ENCODE measurements at places on chromosomes 12 and 14. TPM values are rescaled to one million over a fixed set of nuclear protein-coding genes. Genes with fewer than 3 reads are reported as not detected.

DNA sequence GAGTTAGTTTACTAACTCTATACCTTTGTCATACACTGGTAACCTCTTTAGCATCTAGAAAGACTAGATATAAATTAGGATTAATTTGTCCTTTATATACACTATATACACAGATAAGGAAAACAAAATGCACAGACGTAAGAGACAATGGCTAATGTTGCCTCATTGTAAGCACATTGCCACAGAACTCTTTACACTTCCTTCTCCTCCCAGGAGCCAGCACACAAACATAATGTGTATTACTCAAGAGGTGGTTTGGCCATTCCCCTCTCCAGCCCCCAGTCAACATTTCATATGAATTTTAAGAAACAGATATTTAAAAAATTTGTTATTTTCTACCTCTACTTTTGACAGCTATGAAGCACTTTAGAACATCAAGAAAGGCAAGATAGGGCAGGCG, 131.4 kb upstream of the OR4E1 start:
- no peak for DNase-seq

DNA sequence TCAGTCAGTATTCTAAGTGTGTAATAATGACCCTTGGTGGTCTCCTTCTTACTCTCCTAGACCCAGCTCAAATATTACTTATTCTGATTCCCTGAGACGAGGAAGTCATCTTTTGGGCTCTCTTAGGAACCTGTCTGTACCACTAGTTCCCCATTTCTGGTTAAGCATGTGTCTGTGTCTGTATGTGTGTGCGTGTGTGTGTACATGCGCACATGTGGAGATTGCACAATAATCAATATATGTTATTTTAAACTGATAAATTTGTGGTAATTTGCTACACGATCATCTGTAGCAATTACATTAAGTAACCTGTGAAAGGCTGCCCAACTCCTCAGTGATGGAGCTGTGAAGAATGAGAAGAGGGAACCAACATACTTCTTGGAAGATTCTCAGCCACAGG, 132.2 kb downstream of the ASCL4 start:
- DNase-seq = no peak

DNA sequence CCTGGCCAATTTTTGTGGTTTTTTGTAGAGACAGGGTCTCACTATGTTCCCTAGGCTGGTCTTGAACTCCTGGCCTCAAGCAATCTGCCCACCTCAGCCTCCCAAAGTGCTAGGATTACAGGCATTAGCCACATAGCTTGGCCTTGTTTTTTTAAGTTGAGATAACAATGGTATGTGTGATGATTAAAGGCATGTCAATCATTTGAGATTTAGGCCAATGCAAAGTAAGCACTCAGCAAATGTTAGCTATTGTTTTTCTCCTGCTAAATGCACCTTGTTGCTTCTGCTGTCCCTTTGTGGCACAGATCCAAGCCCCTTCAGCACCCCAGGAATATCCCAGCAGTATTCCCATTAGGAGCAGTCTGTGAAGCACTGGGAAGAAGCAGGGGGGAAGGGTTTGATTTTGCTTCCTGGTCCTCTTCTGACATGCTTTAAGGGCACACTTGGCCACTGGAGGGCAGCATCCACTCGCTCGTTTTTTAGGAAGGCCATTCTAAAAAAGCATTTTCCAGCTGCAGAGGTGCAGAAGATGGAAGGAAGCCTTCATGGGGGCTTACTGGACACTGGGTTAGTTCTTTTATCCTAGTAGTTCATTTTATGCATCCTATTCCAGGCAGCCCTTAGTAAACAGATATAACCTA, 70.2 kb upstream of the ZFP36L1 start:
- peak; percentile 75 for DNase-seq

- DNase-seq = no peak
Observed at GRCh38 chr14:54339771-54340170, 57.0 kb upstream of the CDKN3 start.

GRCh38 chr12:57044468-57044867, 5.5 kb downstream of the MYO1A start:
- no peak for DNase-seq

- peak; percentile 7 for DNase-seq
Observed at GRCh38 chr14:59630288-59630963, 53.8 kb upstream of the CCDC175 start.

DNA sequence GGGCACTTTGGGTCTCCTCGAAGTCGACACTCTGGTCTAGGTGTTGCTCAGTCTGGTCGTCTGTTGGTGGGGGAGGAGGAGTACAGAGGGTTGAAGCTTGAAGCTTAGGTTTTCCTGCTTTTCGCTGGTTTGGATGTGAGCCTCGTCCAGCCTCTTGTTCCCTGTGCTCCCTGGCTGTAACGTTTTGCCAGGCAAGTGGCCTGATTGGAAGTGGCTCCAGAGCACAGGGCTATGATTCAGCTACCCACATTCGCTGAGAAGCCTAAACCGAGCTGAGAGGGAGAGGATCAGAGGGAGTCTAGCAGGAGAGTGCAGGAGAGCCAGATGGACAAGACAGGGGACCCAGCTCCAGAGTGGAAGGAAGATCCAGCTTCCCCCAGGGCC, 6.1 kb downstream of the HOXC10 start:
- no peak for DNase-seq

Gene CARMIL3
- 2.1 TPM for total RNA-seq

GRCh38 chr12:53551889-53552291, 44.6 kb upstream of the NPFF start:
- no peak for DNase-seq

Gene OTUB2
- 2.1 TPM for total RNA-seq

- DNase-seq = peak; percentile 66
Observed at GRCh38 chr12:52307836-52308805, 13.1 kb downstream of the KRT83 start.

Gene PTHLH
- total RNA-seq = not detected

GRCh38 chr12:48109424-48109823, 3.5 kb upstream of the SENP1 start:
- DNase-seq = no peak

GRCh38 chr14:101844219-101844618, 82.7 kb downstream of the PPP2R5C start:
- no peak for DNase-seq

Gene ACSS3
- total RNA-seq = not detected

Gene IQSEC3
- 3.8 TPM for total RNA-seq

Gene GLT1D1
- total RNA-seq = not detected

Gene CLEC2D
- total RNA-seq = 269 TPM

GRCh38 chr14:91872011-91872501, 4.7 kb upstream of the TC2N start:
- DNase-seq = peak; percentile 56

- DNase-seq = no peak
Observed at GRCh38 chr12:110286623-110287022, 5.6 kb downstream of the ATP2A2 start.

- no peak for DNase-seq
Observed at GRCh38 chr14:83289390-83289789, 1755.7 kb upstream of the SEL1L start.

GRCh38 chr14:31712244-31713127, 151.3 kb downstream of the NUBPL start:
- DNase-seq = no peak

GRCh38 chr12:112595410-112595809, 176.7 kb downstream of the PTPN11 start:
- DNase-seq = no peak

DNA sequence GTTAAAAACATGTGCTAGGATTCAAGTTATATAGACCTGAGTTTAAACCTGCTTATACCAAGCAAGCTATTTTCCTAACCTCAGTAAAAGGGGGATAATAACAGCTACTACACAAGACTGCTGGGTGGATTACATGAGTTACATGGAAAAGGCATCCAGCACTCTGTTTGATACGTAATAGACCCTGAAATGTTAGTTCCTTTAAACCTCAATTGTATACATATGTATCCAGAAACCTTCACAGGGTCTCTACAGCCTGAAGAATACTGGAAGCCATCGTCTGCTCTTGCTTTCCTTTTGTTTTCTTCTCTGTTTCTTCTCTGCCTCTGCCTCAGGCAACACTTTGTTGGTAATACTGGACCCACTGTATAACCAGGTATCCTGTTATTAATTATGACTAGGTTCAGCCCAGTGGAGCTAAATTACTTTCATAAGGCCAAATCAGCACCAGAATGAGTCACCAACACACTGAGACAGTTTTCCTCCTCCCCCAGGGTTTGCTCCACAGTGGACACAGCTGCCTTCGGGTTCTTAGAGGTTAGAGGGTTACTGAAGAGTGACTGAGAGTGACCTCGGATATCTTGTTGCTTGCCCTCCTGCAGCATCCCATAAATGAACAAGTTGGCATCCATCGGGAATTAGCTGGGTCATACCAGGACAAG, 127.1 kb downstream of the CAPZA3 start:
- DNase-seq = no peak

- DNase-seq = no peak
Observed at GRCh38 chr12:49664591-49665239, 41.4 kb downstream of the PRPF40B start.

DNA sequence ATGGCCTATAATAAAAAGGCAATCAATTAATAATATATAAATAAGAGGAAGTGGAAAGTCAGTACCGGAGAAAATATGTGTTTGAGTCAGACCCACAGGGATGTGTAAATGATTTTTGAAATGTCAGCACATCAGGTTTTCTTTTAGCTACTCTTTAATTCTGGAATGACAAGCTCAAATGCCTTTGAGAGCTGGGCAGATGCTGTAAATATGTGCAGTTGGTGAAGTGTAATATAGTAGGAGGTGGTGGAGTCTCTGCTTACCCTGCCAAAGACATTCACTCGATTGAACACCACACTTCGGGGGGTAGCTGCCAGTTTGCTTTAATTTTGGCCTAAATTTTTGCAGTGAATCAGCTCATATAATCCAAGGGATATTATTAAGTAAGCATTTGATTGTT, 93.0 kb downstream of the PLEKHA5 start:
- no peak for DNase-seq

Gene LHX5
- 0.19 TPM for total RNA-seq

Gene SCN8A
- 0.79 TPM for total RNA-seq

DNA sequence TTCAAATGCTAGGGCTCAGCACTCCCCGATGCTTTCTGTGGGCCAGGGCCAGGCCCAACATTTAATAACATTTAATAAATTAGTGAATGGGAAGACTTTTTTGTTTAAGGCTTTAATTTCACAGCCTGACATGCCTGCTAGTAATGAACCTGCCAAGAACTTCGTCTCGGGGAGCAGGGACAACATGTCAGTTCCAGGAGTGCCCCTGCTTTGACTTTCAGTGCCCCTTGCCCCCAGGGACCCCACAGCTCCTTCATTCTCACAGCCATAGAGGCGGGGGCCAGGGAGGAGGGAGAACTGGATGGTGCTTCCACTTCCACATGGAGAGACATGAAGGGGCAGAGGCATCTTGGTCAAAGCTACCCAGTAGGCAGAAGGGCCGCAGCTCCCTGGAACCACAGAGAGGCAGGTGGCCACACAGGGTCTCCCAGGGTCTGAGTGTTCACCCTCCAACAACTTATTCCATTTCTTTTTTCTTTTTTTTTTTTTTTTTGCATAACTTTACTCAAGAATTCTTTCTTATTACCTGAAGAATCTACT, 66.0 kb upstream of the DDX11 start:
- DNase-seq = no peak

Gene RHOJ
- not detected for total RNA-seq

DNA sequence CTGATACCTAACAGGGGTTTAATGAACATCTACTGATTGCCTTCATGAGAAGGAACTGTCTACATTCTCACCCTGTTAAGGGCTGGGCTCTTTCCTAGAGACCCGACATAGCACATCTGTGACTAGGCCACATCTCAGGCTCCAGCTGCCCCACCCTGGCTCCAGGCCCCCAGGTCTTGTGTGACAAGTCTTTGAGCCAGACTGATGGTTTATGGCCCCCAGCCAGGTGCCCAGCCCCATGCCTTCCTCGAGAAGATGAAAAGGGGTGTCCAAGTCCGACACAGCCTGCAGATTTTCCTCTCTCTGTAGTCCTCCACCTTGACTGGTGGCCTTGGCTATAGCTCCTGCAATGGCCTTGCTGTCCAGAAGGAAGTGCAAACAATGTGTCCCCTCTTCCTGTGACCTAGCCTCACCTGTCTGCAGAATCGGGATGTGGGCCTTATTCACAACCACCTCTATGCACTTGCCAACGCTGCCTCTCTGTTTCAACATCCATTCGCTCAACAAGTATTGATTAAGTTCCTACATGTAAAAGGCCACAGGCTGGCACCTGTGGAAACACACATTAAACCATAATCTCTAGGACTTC, 4.2 kb downstream of the ACTN1 start:
- DNase-seq = no peak

GRCh38 chr14:77485256-77485655, 13.4 kb downstream of the ISM2 start:
- no peak for DNase-seq

DNA sequence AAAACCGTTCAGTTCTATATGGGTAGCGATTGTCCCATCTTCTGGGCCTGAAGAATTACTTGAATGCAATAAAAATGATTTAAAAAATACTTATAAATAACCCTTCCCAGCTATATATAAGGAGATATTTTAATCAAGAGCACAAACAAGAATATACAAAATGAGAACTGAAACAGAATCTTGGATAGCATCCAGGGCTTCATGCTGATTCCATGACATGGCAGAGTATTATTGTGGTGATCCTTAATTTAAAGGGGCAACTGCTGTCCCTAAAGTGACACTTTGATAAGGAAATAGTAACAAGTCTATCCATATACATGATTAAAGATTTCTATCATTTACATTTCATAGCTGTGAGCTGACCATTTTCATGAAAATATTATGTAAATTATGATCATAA, 18.8 kb downstream of the WBP11 start:
- DNase-seq = no peak

GRCh38 chr12:31742891-31743290, 14.1 kb upstream of the AMN1 start:
- DNase-seq = no peak

DNA sequence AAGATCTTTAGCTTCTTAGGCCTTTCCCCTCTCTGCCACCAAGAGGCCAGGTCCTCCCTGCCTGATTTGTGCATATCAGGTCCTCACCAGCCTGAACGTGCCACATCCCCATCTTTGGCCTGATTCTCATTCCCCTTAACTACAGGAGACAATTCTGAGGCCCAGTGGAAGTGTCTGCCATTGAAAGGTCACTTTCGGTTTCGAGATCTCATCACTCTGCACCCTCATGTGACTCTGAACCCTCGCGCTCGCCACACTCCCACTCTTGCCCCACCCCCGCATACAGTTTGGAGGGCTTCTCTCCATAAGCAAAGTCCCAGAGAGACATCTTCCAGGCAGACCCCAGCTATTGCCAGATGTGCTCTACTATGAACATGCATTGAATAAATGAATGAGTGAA, 189.0 kb downstream of the NTF3 start:
- no peak for DNase-seq

Gene KRT81
- not detected for total RNA-seq

GRCh38 chr12:62717643-62718042, 217.3 kb downstream of the PPM1H start:
- no peak for DNase-seq

DNA sequence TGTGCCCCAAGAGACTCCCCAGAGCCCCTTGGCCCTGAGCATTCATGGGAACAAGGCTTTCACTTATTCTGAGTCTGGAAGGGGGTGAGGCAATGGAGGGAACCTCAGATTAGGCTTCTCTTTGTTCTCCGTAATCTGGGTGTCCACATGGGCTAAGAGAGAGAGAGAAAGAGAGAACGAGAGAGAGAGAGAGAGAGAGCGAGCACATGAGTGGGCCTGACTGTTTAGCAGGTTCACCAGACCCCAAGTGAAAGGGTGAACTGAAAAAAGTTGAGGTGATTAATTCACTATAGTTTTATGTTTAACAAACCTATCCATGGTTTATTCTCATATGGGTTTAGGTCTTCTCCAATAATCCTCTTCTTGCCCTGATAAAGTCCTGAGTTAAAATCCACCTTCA, 183.4 kb upstream of the VASH1 start:
- DNase-seq = no peak
